ENCODE measurements at places on chromosomes 7 and 10.
A peak's percentile ranks its signal among the peaks of the same experiment; 100 is the strongest.

- no peak overlapping the region for H3K27ac ChIP-seq
- H3K4me1 ChIP-seq: peaks cover 46% of the 10 kb centered on the region
Observed at GRCh38 chr10:71995887-71996575, 31.8 kb downstream of the CHST3 start.

GRCh38 chr10:30857803-30858202, 173.9 kb downstream of the ZNF438 start:
- H3K27ac ChIP-seq: no peak overlapping the region
- no peaks in the 10 kb centered on the region for H3K27me3 ChIP-seq
- no peak for DNase-seq
- H3K4me3 ChIP-seq: no peak overlapping the region
- H3K36me3 ChIP-seq: no peaks in the 10 kb centered on the region

DNA sequence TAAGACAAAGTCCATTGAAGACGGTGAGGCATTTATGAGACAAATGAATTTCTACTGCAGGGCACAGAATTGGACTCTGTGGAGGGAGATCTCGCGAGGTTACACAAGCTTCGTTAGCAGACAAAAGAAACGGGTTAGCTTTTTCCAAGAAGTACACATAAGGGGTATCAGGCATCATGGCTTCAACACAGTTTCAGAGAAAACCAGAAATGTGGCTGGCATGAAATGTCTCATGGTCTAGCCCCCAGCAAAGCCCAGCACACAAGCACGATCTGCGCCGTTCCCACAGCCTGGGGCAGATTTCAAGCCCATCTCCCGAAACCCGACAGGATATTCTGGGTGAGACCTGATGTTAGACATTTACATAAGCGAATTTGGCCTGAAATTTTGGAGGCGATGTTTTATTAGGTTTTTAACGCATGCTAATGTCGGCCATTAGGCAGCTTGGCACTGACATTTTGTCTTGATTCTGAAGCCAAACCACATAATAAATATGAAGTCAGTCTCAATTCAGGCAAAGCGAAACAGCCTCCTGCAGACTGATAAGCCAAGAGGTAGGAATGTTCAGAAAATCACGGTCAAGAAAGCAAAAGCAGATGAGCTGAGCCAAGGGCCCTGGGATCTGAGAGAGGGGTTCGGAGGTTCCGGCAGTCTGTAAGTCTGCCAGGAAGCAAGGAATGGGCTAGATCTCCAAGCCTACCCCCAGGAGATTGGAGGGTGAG, 240.5 kb downstream of the PRPF18 start:
- no peak for DNase-seq
- no peaks in the 10 kb centered on the region for H3K27me3 ChIP-seq
- no peaks in the 10 kb centered on the region for H3K4me1 ChIP-seq
- no peak overlapping the region for H3K27ac ChIP-seq
- no peaks in the 10 kb centered on the region for H3K36me3 ChIP-seq

DNA sequence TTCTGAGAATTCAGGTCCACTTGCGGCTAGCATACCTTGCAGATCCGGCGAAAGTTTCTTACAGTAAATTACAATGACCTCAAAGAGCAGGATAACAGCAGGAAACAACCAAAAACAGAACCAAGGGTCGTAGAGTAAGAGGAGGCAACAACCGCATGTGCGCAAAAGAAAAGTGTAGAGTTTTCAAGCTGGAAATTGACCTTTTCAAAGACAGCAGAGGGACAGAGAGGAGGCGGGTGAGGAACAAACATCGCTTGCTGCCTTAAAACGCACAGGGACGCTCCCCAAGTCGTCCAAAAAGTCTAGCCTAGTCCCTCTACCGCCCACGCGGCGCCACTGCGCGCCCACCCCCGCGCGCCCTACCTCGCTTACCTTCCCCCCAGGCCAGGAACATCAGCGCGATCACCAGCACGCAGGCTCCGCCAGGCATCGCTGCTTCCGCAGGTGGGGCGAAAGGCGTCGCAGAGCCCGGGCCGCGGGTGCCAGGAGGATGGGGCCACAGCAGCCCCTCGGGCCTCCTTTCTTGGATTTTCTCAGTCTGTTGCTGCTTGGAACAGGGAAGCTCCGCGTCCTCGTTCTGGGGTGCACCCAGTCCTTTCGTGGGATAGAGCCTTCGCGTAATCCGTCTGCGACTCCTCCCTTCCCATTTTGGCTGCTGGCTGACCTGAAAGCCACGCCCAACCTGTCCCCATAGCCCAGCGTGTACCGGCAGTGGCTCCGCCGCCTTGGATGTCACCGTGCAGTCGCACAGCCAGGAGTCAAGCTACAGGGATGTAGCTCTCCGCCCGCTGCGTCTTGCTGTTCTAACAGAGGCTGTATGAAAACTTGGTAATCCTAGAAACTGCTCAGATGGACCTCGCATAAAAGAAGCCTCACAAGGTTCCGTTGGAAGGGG, at the start of gene VWDE:
Gene VWDE (minus strand): TSS at position 579 of the 895 bp plus-strand sequence. CDS start 149 bp downstream, at position 430.
- no peak for DNase-seq
- no peaks in the 10 kb centered on the region for H3K36me3 ChIP-seq
- H3K4me3 ChIP-seq: no peak within 1 kb of the TSS
- H3K4me1 ChIP-seq: no peaks in the 10 kb centered on the region

GRCh38 chr10:24844742-24845141, 107.7 kb downstream of the PRTFDC1 start:
- no peak overlapping the region for H3K27ac ChIP-seq
- peaks cover 5% of the 10 kb centered on the region for H3K4me1 ChIP-seq
- DNase-seq: no peak
- H3K27me3 ChIP-seq: no peaks in the 10 kb centered on the region

DNA sequence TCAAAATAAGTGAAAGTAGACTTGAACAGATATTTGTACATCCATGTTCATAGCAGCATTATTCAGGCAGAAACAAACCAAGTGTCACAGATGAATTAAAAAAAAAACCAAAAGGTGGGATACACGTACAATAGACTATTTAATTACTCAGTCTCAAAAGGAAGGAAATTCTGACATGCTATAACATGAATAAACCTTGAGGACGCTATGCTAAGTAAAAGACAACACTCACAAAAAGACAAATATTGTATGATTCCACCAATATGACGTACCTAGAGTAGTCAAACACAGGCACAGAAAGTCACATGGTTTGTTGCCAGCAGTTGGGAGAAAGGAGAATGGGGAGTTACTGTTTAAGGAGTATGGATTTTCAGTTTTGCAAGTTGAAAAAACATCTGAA, 18.0 kb upstream of the CFAP70 start:
- H3K4me1 ChIP-seq: no peaks in the 10 kb centered on the region
- no peak overlapping the region for H3K27ac ChIP-seq
- H3K4me3 ChIP-seq: no peak overlapping the region
- no peak for DNase-seq

GRCh38 chr10:101807158-101807557, 11.1 kb downstream of the OGA start:
- H3K27ac ChIP-seq: no peak overlapping the region
- peaks cover 94% of the 10 kb centered on the region for H3K36me3 ChIP-seq

DNA sequence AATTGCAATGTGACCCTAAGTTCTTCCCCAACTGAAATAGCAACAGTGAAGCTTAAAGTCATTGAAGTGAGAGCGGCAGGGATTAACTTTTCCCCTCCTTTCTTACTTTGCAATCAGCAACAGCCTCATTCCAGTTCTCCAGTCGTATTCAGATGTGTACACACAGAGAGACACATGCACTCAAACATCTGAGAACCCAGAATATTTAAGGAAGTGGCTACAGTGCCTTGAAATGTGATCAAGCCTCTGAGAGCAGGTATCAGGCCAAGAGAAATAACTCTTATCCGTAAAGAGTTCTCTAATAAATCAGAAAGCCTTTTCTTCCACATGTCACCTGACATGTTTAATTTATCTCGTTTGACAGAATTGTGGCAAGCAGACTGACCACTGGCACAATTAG, 388.9 kb upstream of the NPVF start:
- no peak for DNase-seq
- H3K4me3 ChIP-seq: no peak overlapping the region
- H3K27me3 ChIP-seq: no peaks in the 10 kb centered on the region
- no peaks in the 10 kb centered on the region for H3K36me3 ChIP-seq
- peaks cover 24% of the 10 kb centered on the region for H3K4me1 ChIP-seq

GRCh38 chr7:74579800-74580685, 77.5 kb upstream of the GTF2I start:
- no peak overlapping the region for H3K4me3 ChIP-seq
- no peaks in the 10 kb centered on the region for H3K27me3 ChIP-seq
- H3K36me3 ChIP-seq: 0 out of 2 replicates have a peak, but pooled peaks cover 4% of the 10 kb centered on the region

DNA sequence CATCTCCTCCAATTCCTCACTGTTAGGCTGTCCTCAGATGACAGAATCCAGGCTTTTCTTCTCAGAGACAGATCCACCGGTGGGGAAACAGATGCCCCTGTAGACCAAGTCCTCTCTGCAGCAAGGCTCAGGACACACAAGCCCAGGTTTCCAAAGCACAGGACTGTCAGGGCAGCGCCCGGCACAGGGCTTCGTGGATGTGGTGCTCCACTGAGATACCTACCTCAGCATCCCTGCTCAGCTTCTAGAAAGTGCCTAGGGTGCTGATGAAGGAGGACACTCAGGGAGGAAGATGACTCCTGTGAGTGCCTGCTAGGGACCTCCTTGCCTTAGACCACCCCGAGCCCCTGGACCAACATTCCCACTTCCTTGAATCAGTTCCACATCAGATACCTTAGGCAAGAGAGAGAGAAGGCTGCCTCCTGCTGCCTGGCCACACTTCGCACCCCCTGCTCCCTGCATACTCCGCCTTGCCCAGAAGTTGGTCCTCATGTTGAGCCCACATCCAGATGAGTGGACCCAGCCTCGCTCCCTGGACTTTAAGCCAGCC, 8.9 kb upstream of the RBP3 start:
- peaks cover 12% of the 10 kb centered on the region for H3K4me1 ChIP-seq
- no peak overlapping the region for H3K27ac ChIP-seq
- H3K4me3 ChIP-seq: no peak overlapping the region

DNA sequence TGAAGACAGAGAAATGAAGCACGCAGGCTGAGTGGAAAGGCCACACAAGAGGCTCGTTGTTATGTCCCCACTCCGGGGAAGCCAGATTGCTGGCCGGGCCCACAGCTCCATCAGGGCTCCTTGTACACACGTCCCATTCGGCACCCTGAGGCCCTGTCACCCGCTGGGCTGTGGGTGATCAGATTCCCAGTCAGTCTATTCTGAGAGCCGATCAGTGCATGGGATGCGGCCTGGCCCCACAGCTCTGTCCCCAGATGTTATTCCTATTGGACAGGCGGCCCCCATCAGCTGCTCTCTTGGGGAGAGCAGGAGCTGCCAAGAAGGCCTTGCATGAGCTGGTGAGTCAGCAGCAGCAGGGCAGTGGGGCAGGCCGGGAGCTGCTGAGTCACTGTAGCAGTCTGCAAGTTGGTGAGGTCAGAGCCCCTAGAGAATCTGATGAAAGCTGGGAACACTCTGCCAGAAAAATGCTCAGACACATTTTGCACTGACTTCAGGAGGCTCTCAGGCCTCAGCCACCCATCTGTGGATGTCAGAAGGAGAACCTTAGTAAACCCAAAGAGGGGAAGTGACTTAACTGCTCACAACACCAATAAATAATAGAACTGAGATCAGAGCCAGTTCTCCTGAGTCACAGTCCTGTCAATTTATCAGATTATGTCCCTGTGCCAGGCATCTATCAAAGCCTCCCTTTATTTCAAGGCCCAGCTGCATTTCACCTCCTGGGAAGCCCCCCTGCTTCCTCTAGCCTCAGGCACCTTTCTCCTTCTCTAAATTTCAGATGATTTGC, 9.4 kb upstream of the PSAP start:
- H3K4me3 ChIP-seq: no peak overlapping the region
- DNase-seq: peak; percentile 93
- H3K36me3 ChIP-seq: no peaks in the 10 kb centered on the region
- H3K27me3 ChIP-seq: no peaks in the 10 kb centered on the region
- peaks cover 28% of the 10 kb centered on the region for H3K4me1 ChIP-seq

DNA sequence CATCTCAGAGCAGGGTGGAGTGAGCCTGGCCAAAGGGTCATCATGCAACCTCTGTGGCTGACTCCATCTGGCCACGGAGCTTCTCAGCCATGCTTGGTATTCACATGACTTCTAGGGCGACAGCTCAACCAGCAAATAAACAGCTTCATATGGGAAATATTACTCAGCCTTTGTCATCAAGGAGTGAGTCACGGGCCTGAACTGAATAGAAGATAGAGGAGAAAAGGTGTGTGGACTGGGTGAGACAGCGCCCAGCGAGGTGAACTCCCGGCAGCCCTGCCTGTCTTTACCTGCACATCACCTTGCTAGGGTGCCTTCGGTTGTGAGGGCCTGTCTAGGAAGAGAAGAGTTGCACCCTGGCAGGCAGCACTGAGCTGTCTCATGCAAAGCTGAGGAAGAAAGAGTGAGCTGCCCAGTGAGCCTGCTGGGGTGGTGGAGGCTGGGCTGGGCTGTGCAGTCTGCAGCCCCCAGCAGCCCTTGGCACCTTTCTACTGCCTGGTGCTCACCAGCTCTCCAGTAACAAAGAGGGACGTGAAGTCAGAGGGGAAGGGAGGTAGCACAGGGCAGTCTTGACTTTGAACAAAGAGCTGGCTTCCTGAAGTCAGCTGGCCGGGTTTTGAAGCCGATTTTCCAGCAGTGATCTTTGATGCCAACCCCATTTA, 114.2 kb downstream of the EGFR start:
- H3K36me3 ChIP-seq: no peaks in the 10 kb centered on the region
- peak overlapping the region; percentile 5 for H3K4me3 ChIP-seq
- peaks cover 73% of the 10 kb centered on the region for H3K4me1 ChIP-seq
- DNase-seq: peak; percentile 96
- peak overlapping the region; percentile 95 for H3K27ac ChIP-seq

- H3K27ac ChIP-seq: no peak overlapping the region
- H3K36me3 ChIP-seq: no peaks in the 10 kb centered on the region
- H3K4me1 ChIP-seq: no peaks in the 10 kb centered on the region
Observed at GRCh38 chr7:39088730-39089593, 111.3 kb downstream of the POU6F2 start.

DNA sequence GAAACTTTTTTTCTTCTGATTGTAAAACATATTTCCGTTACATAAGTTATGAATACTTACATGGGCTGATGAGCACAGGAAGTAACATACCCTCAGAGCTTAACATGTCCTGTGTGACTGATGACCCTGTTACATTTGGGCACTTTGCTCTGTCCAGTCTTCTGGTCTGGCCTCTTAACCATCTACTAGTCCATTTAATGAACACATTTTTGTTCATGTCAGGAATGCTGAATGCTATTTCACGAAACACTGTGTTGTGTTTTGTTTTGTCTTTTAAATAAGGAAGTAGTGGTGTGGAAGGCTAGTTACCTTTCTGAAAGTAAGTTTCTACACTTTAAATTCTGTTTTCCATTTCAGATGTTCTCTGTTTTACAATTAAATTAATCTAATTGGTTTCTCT, 77.7 kb downstream of the RBM33 start:
- H3K27ac ChIP-seq: no peak overlapping the region
- no peaks in the 10 kb centered on the region for H3K4me1 ChIP-seq
- no peak for DNase-seq
- H3K4me3 ChIP-seq: no peak overlapping the region
- no peaks in the 10 kb centered on the region for H3K27me3 ChIP-seq
- peaks cover 46% of the 10 kb centered on the region for H3K36me3 ChIP-seq

- H3K4me3 ChIP-seq: no peak overlapping the region
- no peaks in the 10 kb centered on the region for H3K4me1 ChIP-seq
- H3K27me3 ChIP-seq: peaks cover 35% of the 10 kb centered on the region
- no peaks in the 10 kb centered on the region for H3K36me3 ChIP-seq
- no peak for DNase-seq
- H3K27ac ChIP-seq: no peak overlapping the region
Observed at GRCh38 chr10:43078175-43078985, 1.5 kb downstream of the RET start.
